Stimulated activated CD8-positive, alpha-beta memory T cell treated with anti-CD3 and anti-CD28 coated beads, Interleukin-2, amount 100 ng/mL, for 1 hour (primary cell): ENCODE measurements at places on chromosomes 1 and 21.

- DNase-seq = no peak
These were observed 206.4 kb downstream of the RHOU start for GRCh38 chr1:228941666-228942065.

GRCh38 chr1:111733992-111734341, 5.2 kb downstream of the INKA2 start:
- DNase-seq = no peak

- no peak for DNase-seq
These were observed 49.5 kb upstream of the RAB4A start for GRCh38 chr1:229221106-229222019.

GRCh38 chr1:23343221-23344110, 618 bp downstream of the HNRNPR start:
- no peak for DNase-seq

DNA sequence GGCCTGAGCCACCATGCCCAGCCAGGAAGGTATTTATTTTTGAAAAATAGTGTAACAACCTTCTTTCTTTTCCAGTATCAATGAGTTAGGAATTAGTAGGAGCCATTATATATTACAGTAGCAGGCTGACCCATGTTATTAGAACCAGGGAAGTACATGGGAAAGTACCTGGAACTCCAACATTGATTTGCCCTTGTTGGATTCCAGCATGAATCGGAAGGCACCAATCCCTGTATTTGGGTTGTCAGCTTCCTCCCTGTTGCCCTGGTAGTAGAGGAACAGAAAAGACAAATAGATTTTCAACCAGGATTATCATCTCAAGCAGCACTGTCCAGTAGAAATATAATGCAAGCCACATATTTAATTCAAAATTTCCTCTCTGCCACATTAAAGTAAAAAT, 10.2 kb upstream of the RBM8A start:
- DNase-seq = no peak

GRCh38 chr1:5718831-5719632, 273.2 kb downstream of the NPHP4 start:
- no peak for DNase-seq

GRCh38 chr1:224185208-224185607, 2.2 kb downstream of the DEGS1 start:
- no peak for DNase-seq

DNA sequence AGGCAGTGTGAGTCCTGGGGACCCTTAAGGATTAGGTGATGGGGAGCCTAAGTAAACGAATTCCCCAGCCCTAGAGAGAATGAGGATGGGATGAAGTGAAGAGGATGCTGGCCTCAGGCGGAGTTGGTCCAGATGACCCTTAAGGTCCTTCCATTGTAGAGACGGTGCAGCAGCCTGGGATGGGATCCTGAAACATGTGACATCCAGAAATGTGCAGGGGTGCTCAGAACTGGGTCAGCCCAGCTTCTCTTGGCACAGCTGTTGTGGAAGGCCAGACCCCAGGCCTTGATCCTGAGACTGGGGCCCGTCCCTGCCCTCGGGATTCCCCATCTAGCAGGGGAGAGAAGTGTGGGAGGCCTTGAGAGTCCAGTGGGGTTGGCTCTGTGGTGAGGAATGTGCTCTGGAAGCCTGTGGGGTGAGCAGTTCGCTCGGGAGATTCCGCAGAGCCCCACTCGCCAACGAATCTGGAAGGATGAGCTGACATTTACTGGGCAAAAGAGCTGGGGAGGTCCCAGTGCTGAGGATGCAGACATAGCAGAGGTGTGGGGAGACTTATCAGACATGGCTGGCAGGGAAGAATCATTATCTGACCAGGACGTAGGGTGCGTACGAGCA, 28.1 kb downstream of the A3GALT2 start:
- DNase-seq = no peak

GRCh38 chr1:27074175-27074780, 61.6 kb upstream of the TENT5B start:
- DNase-seq = no peak

DNA sequence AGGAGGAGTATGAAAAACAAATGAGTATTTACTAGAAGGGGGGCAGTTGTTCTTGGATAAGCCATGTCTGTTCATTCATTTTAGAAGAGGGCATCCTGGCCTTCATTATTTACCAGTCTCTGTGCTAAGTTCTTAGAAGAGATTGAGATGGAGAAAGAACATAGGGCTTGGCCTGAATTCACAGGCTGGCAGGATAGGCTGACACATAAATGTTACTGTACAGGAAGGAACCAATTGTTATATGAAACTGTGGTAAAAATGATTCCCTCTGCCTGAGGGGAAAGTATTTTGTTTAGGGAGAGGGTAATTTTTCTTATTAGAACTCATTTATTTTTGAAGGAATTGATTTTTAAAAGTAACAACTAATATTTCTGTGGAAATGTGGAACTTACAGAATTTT, 99.5 kb downstream of the MAN1A2 start:
- no peak for DNase-seq

GRCh38 chr21:29104239-29104708, 26.2 kb upstream of the MAP3K7CL start:
- no peak for DNase-seq

DNA sequence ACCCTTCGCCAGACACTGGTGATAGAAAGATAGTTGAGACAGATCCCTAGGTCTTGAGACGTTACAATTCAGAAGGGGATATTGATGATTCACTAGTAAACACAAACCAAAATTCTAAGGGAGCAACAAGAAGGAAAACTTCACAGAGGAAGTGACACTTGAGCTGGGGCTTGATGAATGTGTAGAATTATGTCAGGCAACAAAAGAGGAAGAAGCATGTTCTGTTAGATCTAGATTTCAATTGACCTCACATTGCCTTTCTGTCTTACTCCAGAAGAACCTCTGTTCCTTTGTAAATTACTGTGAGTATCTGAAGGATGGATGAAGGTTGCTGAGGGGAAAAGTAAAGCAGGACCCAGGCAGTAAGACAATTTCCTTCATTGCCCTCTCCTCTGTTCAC, 328.2 kb downstream of the KCTD3 start:
- DNase-seq = no peak

DNA sequence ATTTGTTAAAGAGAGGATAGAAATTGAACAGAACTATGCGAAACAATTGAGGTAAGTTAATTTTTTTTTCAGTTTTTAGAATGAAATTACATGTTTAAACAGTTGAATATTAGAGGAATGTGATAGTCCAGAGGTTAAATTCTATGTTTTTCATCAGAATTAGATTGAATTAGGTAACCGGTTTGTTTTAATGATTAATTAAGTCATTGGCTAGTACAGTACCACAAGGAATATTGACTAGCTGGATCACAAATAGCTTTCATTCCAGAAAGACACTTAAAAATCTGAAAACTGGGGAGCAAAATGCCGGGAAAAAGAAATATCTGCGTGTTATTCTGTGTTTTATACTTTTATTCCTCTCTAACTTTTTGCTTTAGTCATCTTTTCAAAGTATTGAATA, 51.6 kb downstream of the FNBP1L start:
- DNase-seq = no peak

DNA sequence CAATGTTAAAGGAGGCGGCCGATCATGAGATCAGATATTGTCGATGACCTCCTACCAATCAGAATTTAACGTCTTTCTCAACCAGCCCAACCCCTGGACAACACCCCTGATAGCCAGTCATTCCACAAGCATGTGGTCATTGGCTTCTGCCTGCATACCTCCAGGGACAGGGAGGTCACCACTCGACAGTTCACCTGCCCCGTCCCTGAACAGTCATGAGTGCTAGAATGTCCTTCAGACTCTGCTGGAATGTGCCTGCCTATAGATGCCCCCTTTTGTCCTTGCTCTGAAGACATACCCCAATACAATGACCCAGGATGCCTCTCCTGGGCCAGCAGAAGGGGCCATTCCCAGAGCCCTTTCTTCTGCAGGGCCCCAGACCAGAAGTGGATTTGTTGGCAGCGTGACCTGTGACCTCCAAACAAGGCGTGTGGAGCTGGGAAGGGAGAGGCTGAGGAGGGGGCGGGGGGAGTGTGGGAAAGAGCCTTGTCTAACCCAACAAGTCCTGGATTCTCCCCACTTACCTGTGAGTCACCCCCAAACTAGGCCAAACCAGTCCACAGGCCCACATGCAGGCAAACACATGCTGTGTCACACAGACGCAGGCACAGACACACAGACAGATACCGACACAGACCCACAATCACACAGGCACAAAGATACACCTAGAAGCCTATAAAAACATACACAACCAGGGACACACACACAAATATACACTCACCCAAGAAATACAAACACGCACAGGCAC, 2.2 kb downstream of the CRYBG2 start:
- no peak for DNase-seq

- no peak for DNase-seq
These were observed 28.0 kb upstream of the H3-3A start for GRCh38 chr1:226034482-226034881.

- no peak for DNase-seq
These were observed 3.8 kb downstream of the TMEM167B start for GRCh38 chr1:109094377-109094803.

GRCh38 chr1:159977364-159978106, 23.5 kb upstream of the SLAMF9 start:
- DNase-seq = no peak

DNA sequence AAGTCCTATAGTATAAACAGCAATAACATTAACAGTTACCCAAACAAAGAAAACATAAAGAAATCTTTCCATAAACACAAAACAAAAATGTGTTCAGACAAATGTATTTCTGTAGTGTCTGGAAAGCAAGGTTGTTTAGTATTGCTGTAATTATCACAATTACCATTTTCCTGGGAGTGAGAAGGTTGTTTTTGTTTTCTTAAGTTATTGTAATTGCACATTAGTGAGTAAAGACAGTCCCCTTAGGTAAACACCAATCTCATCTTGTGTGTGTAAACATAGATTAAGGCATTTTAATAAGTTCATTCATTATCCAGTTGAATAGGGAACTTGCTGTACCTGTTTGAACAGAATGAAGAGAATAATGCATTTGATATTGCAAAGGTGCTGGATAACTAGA, 356.9 kb upstream of the ADGRL4 start:
- DNase-seq = no peak

DNA sequence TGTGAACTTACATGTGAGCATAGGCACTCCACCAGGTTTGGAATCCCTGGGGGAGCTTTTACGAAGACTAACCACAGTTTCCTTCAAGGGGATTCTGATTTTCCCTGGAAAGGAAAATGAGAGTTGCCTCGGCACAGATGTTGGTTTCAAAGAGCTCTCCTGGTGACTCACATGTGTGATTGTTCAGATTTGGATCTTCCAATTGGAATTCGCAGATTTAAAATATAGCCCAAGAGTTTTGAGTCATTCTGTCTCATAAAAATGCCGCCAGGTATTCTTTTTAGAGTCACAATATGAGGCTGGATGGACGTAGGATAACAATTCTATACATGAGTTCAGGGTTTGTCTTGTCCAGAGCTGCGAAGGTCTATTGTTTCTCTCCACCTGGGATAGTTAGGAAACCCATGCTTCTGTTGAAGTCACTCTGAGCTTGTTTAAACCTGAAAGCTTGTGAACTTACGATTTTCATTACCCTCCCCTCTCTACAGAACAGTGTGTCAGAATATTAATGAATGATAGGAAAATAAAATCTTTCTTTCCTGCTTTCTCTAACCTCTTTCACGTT, 64.9 kb downstream of the TGFB2 start:
- no peak for DNase-seq

- no peak for DNase-seq
These were observed 6.7 kb upstream of the METTL25B start for GRCh38 chr1:156721535-156721934.

DNA sequence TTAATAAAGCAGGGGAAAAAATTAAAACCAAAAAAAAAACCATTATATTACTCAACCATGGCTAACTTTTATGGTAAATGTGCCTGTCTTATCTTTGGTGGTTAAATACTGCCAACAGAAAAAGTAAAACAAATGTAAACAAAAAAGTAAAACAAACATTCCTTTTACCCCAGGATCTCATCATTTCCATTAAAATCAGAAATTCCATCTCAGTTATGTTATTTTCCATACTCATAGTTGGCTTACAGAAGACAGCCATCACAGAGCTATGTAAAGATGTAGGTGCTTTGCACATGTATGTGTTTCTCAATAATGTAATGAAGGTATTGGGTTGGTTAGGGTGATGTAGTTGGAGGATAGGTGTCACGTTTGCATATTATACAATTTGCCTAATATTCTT, 185.0 kb downstream of the KCNK2 start:
- no peak for DNase-seq

DNA sequence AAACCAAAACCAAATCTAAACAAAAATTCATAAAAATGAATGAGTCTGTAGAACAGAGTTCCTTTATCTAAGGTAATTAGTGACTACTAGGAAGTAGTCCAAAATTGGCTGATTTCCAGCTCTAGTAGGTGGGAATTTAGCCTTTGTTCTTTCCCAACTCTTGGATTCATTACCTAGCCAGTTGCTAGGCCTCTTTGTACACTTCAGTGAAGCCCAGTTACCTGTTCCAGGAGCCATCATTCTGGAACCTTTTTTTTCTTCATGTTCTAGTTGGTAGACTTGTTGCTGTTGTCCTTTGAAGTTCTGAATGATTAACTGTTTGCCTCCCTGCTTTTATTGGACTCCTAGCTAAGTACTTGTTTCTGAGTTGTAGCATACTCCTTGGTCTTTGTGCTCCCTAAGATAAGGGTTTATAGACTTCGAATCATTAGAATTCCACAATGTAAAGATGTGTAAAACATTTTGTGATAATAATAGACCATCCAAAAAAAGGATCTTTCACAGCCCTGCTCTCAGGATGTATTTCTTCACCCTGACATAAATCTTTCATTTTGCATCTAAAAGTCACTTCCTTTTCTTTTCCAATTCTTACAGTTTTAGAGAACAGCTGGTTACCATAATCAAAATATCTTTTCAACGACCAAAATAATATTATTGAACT, 9.8 kb downstream of the PLA2G4A start:
- DNase-seq = no peak

- no peak for DNase-seq
These were observed 26.6 kb downstream of the ATF3 start for GRCh38 chr1:212635141-212635631.

DNA sequence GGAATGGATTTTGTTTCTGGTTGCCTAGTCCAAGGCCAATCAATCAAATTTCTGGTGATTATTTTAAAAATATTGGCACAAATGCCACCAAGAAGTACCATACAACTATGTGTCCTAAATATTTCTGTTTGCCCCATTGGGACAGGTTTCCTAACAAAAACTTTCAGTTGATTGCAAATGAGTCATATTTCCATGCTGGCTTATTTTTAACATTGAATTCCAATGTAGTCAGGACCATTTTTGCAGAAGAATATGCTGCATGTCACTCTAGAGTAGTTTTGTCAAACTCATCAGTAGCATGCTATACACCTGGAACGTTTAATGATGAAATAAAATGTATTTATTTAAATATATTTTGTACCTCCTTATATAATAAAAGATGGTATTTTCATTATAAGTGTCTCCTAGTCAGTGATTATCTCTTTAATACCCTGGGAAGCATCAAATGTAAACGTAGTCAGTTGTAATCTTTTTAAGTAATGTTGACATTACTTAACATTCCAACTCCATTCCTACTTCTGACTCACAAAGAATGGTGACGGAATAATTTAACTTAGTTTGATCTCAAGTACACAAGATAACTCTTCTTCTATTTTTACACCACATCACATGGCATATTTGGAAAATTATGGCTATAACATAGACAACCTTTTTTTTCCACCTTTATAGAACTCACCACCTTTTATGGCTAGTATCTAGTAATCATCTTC, 39.0 kb upstream of the USH2A start:
- DNase-seq = no peak

- DNase-seq = no peak
These were observed at the start of gene HPCA for GRCh38 chr1:32886004-32886827. HPCA (plus strand) TSS chr1:32886491; CDS start chr1:32888899, 2,408 bp downstream.

- no peak for DNase-seq
These were observed 21.0 kb upstream of the LYST start for GRCh38 chr1:235887676-235888075.
